ENCODE measurements at places on chromosomes 7 and 10.

- no peak for DNase-seq
These were observed 9.3 kb upstream of the SPOCK2 start for GRCh38 chr10:72097448-72098300.

DNA sequence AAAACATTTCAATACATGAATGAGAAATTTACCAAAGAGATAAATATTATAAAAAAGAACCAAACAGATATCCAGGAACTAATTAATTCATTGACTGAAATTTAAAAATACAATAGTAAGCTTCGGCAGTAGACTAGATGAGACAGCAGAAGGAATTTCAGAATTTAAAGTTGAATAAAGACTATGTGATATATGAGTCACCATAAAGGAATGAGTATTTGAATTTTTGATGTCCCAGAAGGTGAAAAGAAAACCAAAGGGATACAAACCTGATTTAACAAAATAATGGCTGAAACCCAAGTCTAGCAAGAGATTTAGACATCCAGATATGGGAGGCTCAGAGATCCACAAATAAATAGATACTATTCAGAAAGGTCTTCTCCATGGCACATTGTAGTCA, 623.9 kb upstream of the FOXK1 start:
- DNase-seq = no peak

- no peak for DNase-seq
These were observed 25.0 kb upstream of the WDR11 start for GRCh38 chr10:120825878-120826769.

DNA sequence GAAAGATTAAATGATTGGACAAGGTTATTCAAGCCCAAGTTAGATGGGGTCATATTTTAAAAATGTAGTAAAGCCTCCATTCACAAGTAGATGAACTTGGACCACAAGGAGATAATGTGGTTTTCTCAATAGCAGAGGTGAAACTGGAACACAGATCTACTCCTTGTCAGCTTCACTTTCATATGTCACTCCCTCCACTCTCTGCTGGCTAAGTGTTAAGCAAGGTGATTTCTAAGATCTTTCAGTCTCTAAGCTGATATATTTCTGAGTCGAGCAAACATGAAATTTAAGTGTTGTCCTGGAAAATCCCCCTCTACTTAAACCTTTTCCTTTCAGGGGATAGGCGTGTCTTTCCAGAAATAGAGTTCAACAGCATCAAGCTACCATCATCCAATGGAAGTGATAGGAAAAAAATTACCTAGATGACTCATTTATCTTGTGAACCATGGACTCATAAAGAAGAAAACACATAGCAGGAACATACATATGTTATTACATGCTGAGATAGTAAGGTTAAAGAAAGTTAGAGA, 275.0 kb downstream of the PTEN start:
- no peak for DNase-seq

DNA sequence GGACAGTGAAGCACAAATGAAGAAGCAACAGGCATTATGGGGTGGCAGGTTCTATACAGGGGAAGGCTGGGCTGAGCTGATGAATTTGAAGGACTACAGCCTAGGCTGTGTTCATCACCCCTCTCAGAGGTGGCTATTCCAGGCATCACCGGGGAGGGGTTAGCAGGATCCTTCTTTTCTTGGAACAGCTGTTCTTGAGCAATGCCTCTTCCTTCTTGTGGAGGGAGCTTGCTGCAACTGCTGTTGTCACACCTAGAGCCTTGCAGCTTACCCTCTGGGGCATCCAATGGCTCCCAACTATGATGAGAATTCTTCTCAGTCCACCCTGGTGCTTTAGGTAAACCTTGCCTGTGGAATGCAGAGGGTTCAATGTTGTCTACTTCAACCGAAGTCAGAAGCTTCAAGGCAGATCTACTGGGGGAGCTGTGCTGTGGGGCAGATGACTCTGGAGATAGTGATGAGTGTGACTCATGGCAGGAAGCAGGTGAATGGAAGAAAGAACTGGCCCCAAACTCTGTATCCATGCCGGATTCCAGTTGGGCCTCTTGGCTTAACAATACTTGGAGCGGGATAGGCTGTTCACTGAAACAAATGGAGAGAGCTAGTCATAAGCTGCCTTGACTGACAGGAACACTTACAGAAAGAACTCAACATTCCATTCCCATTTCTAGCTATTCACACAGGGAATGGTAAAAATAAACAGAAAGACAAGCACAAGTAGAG, 21.5 kb upstream of the PPP3CB start:
- DNase-seq = no peak

DNA sequence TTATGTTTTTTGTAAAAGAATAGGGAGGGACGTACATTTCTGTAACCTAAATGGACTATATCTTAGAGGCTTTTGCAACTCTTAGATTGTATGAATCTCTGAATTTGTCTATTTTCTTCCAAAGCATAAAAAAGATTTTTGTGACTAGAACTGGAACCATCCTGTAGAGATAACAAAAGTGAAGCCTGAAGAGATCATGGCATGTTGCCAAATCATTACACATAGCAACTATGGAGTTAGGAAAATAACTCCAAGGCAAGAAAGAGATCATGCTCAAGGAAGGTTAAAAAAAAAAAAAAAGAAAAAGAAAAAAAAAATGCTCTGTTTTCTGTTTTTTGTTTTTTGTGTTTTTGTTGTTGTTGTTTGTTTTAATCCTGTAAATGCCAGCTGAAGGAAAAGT, 567.7 kb upstream of the ZWINT start:
- DNase-seq = no peak

DNA sequence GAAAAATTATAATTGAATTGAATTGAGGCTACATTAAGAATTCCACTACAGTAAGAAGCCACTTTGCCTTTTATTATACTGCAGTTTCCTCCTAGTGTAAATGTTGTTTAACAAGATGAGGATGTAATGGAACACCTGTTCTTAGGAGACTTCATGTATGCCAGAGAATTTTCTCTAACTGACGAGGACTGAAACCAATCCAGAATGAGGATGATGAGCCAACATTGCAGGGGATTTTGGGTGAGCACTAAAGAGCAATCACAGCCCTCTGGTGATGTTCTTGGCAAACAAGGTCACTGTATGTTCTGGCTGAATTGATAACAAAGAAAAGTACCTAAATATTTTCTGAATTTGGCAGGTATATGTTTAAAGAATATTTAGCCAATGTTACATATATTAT, 60.9 kb downstream of the RELN start:
- no peak for DNase-seq

DNA sequence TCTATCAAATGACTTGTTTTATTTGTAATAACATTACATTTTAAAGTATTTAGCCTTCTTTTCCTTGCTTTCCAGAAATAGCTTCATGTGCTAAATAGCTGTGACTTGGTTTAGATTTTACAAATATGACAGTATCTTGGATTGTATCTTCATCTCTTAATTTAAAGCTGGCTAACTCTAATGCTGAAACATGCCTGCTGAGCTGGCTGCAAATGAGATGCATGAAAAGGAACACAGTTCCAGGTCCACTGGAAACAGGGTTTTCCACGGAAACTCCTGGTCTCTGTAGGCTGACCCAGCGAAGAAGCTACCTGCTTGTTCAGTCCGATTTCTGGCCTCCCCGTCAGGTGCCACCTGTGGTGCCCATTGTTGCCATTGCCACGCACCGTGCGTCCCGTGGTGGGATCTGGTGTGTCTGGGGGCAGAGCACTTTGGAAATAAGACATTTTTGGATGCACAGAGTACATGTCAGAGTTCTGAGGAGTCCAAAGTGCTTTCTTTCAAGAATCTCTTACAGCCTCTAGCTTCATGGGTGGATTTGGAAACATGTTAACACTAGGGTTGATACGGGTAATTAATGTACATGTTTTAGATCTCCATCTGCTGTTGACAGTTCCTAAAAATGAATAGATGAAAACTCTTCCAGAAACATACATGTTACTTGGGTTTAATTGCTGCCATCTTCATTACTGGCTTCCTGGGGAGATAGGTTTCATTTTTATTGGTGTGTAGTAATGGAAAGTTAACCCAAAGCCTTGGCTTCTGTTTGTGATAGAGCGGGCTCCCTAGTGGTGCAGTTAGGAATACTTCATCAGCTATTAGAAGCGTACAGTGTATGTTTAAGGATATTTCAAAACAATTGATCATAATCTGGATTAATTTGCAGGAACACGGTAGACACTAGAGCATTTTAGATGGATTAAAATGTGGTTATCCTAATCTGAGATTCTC, 45.0 kb downstream of the SHH start:
- no peak for DNase-seq

DNA sequence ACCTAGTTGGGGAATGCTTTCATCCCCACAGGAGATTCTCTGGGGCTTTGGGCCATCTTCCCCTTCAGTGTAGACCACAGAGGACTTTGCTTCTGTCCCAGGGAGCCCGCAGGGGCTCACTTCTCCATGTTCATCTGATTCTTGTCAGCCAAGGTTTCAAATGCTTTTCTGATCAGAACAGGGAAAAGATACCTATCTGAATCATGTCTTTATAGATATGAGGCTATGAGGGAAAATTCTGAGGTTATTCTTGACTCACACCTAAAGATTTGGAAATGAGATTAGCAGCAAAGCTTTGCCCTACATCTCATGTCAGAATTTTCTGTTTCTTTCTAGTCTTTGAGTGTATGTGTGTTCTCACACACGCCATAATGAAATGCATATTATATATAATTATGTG, 53.3 kb downstream of the FIGNL1 start:
- no peak for DNase-seq

DNA sequence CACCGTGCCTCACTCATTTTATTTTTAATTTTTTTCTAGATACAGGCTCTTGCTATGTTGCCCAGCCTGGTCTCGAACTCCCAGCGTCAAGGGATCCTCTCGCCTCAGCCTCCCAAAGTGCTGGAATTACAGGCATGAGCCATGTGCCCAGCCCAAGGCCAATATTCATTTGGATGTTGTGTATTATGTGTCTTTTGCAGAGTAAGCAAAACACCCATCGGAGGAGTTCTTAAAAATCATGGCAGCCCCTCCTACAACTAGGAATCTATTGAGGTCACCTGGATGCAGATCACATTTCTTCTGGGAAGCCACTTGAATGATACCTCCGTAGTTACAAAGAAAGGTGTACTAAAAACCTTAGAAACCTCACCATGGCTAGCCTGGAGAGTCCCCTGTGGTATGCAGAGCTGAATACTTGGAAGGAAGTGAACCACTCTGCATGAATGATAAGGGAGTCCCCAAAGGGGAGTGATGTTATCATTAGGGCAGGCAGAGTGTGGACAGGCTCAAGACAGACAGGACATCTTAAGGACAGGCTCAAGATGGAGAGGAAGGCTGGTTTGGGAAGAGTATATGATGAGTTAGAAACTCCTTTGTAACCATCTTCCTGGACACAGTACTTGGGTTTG, 185.7 kb downstream of the TAX1BP1 start:
- no peak for DNase-seq

- DNase-seq = no peak
These were observed 68.2 kb upstream of the INPP5A start for GRCh38 chr10:132469197-132469884.
